Stimulated activated CD8-positive, alpha-beta memory T cell treated with anti-CD3 and anti-CD28 coated beads, Interleukin-4, amount 100 ng/mL, for 1 hour (primary cell): ENCODE measurements at places on chromosomes 5 and 9.
A peak's percentile ranks its signal among the peaks of the same experiment; 100 is the strongest.

DNA sequence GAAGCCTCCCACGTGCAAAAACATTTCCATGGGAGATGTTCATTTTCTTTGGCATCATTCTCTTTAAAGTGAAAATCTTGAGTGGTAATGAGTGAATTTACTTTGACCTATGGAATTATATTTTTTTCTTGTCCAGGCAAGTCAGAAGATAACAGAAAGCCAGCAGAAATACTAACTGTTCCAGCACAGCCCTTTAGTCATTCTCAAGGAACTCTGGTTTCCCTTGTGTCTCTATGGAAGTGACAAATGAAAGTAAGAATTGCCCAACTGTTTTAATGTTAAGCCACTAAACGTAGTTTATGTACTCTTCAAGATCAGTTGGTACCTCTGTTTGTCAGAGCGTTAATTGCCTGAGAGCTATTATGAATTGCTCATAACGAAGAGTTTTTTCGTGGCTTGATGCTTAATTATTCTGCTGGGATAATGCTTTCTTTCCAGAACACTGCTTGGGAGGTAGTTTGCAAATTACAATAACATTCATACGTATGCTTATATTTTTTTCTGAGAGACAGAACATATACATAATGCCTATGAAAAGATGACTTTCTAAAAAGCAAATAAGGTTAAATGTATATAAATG is 84.5 kb upstream of the CER1 start:
- no peak for DNase-seq

DNA sequence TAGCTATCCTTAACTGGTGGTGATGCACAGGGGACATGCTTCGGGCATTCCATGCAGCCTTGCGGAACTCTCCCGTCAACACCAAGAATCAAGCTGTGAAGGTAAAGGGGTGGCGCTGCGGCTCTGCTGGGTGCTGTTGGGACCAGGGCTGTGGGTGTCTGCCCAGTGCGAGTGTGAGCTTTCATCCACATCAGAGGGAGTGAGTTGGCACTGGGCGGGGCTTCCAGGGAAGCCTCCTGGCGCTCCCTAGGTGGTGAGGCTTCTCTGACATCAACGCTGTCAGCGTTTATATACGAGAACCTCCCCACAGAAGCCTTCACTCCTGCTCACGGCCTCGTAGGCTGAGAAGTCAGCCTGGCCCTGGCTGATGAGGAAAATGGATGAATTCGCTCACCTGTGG is 11.7 kb downstream of the ARPC5L start:
- DNase-seq, result no peak

DNA sequence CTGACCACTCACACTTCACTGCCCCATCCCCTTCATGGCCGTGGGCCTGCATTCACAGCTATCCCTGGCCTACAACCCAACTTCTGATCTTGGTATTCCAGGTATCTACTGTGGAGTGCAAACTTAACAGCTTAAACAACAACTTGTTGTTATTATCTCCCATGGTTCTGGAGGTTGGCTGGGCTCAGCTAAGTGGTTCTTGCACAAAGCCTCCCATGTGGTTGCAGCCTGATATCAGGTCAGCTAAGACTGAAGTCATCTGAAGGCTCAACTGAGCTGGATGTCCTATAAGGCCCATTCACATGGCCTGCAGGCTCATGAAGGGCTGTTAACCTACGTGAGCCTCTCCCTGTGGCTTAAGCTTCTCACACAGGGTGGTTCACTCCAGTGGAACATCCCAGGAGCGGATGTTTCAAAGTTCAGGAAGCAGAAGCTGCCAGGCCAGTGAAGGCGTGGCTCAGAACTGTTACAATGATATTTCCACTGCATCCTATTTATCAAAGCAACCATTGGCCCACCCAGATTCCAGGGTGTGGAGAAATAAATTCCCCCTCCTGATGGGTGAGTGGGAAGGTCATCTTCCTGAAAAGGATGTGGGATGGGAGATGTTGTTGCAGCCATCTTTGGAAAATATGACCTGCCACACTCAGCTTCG is 30.0 kb upstream of the TRIO start:
- no peak for DNase-seq

DNA sequence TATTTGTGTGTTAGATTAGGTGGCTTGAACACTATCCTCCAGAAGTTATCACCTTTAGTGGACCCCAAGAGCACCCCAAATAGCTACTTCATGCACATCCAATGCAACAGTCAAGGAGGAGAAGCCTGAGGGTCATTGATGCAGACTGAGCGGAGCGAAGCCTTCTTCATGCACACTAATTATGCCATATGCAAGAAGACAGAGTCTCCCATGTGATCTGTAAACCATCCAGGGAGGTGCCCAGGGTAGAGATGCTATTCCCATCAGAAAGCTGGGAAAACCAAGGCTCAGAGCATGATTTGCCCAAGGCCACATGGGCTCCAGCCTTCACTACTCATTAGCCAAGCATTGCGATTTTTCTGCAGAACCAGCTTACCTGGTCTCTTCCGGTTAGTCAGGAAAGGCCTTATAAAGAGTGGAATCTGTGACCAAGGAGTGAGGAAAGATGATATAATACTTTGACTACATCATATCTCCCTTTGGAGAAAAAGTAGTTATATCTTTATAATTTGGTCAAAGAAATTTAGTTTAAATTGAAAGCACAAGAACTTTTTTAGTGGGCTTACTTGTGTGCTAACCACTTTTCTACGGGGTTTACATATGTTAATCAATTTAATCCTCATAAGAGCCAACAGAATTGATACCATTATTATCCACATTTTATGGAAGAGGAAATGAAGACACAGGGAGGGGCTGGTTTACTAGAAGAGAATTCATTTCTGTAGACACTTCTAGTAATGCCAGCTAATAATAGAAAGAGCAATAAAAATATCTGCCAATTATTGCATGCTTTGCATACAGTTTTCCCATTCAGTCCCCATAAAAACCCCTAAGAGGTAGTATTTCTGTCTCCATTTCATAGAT is 220.0 kb downstream of the ESM1 start:
- DNase-seq, result no peak

DNA sequence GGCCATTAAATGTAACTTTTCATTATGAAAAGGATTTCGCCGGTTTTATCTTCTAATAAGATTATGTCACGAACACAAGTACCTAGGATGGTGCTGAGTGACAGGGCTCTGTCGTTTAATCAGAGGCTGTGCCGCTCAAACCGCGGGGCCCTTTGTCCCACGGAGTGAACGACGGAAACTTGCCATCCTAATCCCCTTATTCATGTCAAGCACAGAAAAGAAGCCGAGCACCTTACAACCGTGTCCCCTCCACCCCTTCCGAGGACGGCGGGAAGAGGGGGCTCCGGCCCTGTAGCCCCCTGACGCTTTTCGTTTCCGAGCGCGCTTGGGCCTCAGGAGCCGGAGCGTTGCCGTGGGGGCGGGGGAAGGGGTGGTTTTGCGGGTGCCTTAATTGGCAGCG is 11.2 kb downstream of the LMX1B start:
- no peak for DNase-seq

GRCh38 chr9:136943291-136944211 is 987 bp downstream of the FBXW5 start:
- DNase-seq, result no peak

- DNase-seq, result no peak
Observed at GRCh38 chr5:138900281-138900965, 25.3 kb upstream of the LRRTM2 start.

DNA sequence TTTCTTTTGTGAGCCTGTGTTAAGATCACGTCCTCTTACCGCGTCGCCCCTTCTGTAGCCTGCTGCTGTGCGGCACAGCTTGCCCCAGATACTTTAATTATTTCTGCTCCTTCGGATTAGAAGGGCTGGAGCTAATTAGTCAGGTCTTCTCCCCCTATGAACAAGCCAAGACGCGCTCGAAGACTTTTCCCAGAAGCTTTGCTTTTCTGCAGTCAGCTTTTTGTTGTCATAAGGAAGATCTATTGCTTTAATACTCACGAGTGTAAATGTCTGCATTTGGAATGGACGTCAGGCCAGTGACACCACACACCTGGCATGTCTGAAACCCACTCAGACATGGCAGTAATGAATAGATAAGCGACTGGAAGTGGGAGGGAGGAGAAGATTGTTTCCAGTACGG is 37.0 kb downstream of the PRUNE2 start:
- no peak for DNase-seq

DNA sequence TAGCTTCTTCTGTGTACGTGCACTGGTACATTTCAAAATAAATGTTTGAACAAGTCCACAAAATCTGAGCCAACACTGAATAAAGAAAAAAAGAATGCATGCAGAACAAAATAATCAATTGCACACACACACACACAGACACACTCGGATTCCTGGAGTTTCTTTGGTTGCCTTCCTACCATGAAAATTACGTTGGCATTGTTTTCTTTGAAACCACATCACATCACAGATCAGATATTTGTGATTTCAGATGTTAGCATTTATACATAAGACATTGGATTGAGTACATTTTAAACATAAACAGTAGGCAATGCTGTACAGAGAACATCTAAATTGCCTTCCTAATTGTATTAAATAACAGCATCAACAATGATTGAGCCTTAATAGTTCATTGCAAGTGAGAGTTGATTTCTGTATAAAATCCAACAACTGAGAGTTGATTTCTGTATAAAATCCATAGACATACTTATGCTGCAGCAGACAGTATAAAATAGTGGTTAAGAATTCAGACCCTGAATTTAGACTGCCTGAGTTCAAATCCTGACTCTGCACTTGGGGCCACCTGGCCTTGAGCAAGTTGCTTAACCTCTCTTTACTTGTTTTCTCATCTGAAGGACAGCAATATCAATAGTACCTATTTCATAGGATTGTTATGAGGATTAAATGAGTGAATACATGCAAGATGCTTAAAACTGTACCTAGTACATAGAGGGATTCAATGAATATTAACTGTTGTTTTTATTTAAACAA is 101.7 kb upstream of the IFNE start:
- DNase-seq, result no peak

GRCh38 chr5:93995126-93995621 is 253.8 kb upstream of the POU5F2 start:
- no peak for DNase-seq

GRCh38 chr9:130128251-130128650 is 44.0 kb upstream of the NCS1 start:
- peak; percentile 55 for DNase-seq

DNA sequence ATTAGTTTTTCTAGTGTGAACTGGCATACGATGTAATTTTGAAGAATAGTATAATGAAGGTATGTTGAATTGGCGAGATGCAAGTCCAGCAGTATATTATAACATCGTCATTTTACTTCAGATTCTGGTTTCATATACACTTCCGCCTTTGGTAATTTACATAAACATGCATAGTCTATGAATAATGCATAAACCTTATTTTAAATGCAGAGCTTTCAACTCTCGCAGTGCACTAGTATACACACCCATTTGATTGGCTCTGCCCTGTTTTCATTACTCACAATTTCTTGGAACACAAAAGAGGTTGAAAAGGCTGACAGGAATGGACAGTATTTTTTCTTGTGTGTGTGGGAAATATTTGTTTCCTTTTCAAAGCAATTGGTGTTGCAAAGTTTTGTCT is 128.9 kb upstream of the CCNH start:
- no peak for DNase-seq

GRCh38 chr5:73814233-73814846 is 188.3 kb downstream of the ARHGEF28 start:
- no peak for DNase-seq

- no peak for DNase-seq
Observed at GRCh38 chr5:168471785-168472184, 14.5 kb upstream of the RARS1 start.

GRCh38 chr9:105341434-105342146 is 97.1 kb downstream of the SLC44A1 start:
- DNase-seq, result no peak

DNA sequence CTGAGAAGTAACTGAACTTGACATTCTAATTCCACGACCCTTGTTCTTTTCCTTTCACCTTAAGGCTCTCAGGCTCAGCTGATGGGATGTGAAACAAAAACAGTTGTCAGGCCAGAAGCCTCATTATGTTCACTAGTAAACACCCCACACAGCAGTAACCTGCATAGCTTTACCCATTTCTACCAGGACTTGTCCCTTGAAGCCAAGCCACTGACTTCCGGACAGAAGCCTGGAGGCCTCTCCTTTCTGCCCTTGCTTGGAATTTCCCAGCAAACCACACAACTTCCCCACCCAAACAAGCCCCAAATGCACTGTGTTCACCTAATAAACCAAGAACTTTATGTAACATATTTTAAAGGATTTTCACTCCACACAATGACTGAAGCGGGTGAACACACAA is 19.6 kb downstream of the PRUNE2 start:
- DNase-seq, result no peak

DNA sequence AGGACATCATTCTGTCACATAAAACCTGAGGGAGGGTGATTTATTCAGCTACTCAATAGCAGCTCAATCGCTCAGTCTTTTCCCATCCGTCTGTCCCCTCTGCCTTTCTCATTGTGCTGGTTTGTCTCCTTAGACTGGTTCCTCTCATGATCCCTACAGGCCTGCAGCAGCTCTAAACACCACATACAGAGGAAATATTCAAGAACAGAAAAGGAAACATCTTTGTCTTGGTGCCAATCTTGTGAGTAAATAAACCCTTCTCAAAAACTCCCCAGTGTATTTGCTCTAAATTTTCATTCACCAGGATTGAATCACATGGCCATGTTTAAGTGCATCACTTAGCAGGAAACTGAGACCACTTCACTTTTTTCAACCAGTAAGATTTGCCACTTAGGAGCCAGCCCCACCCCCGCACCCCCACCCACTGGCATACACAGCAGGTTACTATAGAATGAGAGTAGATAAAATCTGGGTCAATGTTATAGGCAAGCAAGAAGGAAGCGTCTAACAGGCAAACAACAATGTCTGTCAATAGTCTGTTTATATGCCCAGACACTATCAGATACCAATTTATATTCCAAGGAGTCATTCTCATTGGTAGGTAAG is 895.5 kb upstream of the DMAC1 start:
- DNase-seq, result no peak

DNA sequence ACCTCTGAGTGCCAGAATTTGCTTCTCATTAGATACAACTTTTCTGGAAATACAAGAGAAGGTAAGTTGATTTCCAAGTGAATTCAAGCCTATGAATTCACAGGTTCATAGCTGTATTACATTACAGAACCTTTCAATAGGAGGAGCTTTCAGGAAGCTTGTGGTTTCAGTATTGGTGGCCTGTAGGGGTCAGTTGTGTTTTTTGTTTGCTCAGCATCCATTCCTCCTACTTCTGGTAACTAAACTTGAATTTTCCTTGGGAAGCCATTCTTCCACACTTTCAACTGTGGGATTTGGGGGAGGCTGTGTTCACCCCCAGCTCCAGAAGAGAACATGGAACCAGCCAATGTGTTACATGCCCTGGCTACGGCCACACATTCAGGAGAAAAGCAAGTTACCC is 5.6 kb upstream of the CYSTM1 start:
- no peak for DNase-seq

- no peak for DNase-seq
Observed at GRCh38 chr9:110125207-110125751, 82.7 kb downstream of the C9orf152 start.

GRCh38 chr9:99445371-99445891 is 223.3 kb downstream of the SEC61B start:
- DNase-seq, result no peak

- DNase-seq, result no peak
Observed at GRCh38 chr5:84088996-84089395, 295.7 kb downstream of the EDIL3 start.

GRCh38 chr5:72790186-72790585 is 26.3 kb upstream of the TNPO1 start:
- no peak for DNase-seq
